ENCODE measurements at places on chromosomes 5 and 9.
A peak's percentile ranks its signal among the peaks of the same experiment; 100 is the strongest.

DNA sequence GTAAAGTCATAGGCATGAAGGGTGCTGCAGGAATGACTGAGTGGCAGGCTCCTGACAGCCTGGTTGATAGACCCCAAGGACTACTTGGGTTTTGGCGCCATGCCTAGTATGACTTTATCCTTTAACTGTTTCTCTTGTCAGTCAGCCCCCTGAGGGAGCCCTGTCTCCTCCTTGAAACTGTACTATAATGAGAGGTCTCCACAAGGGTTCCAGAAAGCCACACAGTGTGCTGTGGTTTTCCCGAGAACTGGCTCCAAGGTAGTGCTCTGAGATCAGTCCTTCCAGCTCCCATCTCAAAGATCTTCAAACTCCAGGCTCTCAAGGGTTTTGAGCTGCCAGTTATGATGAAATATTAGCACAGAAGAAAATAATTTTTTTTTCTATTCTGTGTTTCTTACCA, 26.7 kb upstream of the TNC start:
- DNase-seq = no peak

DNA sequence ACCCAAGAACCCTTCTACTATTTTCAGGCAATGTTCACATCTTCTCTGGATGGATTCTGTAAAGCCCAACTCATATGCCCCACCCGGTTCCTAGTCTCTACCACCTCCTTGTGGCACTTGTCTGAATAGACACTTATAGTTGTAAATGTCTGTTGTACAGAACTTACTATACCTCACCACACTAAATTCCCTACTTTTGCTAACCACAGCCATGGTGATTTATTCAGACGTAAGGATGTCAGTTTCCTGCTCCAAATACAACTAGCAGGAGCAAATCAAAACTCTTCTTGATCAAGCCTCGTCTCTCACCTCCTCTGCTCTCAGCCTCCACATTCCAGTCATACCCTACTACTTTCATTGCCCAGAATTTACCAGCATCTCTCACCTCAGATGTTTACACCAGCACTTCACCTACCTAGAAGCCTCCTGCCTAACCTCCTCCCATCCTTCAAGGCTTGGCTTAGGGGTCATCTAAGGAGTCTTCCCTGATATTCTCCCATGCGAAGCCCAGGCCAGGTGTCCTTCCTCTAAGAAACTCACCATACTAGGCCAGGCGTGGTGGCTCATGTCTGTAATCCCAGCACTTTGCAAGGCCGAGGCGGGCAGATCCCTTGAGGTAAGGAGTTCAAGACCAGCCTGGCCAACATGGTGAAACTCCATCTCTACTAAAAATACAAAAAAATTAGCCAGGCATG, 75.5 kb downstream of the MAPKAP1 start:
- peak; percentile 39 for DNase-seq

- peak; percentile 60 for DNase-seq
These were observed 654.3 kb downstream of the CCDC171 start for GRCh38 chr9:16207161-16207560.

- no peak for DNase-seq
These were observed 375.7 kb upstream of the ZNF462 start for GRCh38 chr9:106487266-106487665.

GRCh38 chr5:57041570-57041969, 89.6 kb upstream of the MIER3 start:
- no peak for DNase-seq

DNA sequence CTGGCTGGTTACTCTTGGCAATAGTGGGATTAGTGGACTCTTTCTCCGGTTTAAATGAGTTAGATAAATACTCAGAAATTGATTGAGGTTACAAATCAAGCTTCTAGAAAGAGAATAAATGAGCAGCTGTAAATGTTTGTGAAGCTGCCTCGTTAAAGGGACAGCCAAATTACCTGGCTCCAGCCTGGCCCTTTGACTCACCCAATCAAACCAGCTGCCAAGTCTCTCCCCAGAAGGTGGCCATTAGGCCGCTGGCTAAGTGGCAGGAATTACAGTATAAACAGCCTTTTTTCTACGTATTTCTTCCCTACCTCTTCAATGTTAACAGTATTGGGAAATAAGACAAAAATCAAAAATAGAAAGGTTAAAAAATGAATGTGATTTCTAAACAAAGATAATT, 46.0 kb upstream of the SRFBP1 start:
- no peak for DNase-seq

DNA sequence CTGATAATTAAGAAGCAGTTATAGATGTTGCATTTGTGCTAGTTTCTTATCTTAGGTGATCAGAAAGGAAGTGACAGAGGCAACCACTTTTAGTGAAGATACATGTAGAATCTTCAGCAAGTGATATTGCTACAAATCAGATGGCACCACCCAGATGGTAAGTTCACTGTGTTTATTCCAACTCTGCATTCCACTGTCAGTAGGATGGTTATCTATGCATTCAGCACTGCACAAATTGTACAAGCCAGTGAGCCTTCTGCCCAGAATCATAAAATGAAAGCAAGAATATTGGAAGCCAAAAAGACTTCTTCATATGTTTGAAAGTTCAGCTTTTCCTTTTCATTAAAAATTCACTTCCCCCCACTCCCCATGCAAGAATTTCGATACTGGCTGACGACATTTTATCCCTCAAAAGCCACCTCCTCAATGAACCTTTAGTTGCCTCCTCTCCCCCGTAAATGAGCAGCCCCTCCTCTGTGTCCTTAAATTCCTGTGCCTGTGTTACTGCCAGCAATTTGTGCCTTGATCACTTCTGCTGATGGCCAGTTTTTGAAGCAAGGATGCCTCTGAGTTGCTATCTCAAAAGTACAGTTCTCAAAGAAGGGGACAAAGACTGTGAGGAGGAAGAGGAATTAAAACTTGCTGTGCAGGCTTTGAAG, 91.6 kb downstream of the ZSWIM6 start:
- no peak for DNase-seq

DNA sequence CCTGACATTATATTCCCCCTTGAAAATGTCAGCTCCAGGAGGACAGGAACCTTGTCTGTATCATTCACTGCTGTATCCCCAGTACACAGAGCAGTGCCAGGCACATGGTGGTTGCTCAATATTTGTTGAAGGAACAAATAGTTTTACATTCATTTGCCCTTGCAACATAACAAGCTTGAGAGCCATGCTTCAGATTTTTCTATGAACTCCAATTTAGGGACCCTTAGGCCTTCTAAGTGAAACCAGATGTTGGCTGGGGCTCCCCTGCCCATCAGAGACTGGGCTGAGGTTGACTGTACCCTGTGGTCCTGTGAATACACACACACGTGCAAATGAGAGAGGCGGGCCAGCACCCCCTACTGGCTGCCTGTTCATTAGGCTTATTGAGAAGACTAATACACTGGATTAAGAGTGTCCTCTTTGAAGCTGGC, 214.9 kb upstream of the WWC1 start:
- peak; percentile 68 for DNase-seq

DNA sequence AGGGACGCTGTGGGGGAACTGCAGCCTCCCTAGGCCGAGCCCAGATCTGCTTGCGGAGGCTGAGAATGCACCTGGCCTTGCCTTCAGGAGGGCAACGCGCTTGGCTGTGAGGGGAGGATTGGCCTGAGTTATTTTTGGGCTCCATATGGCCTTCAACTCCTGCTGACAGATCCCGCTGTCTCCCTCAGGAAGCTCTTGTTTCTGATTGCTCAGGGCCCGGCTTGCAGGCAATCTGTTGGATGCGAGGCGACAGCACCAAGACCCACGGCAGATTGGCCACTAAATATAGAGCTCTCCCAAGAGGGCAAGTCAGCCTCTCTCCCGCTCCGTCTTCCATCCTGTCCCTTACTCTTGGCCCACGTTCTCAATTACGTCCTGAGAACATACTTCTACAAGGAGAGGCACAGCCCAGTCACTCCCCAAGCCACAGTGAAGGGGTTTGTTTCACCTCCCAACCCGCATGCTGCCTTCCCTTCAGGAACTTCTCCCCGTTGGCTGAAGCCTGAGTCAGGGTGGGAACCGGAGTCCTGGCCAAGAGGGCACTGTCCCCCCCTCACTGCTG, 53.6 kb downstream of the RASGEF1C start:
- DNase-seq = no peak

DNA sequence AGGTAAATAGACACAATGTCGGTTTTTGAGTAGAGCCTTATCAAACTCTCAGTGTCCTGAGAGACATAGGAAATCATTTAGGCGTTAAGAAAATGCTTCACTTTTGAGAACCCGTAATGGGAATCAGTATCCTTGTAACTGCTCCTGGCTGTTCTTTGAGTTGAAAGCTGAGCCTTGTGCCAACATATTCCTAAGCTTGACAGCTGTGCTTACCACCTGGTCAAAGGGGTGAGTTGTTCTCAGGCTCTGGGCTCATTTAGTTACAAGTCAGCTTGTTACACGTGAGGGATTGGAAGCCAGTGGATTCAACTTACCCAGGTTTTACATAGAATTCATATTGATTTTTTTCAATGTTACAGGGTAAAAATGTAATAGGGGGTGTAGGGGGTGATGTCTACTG, 145.9 kb downstream of the GABRB2 start:
- DNase-seq = no peak

GRCh38 chr9:108546215-108546614, 309.6 kb downstream of the ACTL7B start:
- DNase-seq = no peak

GRCh38 chr5:109409844-109410388, at the start of gene PJA2:
PJA2 (minus strand) TSS chr5:109409974; CDS start chr5:109383433, 26,541 bp downstream.
- DNase-seq = peak; percentile 100

GRCh38 chr9:109857336-109857735, 77.3 kb downstream of the PALM2AKAP2 start:
- DNase-seq = no peak

DNA sequence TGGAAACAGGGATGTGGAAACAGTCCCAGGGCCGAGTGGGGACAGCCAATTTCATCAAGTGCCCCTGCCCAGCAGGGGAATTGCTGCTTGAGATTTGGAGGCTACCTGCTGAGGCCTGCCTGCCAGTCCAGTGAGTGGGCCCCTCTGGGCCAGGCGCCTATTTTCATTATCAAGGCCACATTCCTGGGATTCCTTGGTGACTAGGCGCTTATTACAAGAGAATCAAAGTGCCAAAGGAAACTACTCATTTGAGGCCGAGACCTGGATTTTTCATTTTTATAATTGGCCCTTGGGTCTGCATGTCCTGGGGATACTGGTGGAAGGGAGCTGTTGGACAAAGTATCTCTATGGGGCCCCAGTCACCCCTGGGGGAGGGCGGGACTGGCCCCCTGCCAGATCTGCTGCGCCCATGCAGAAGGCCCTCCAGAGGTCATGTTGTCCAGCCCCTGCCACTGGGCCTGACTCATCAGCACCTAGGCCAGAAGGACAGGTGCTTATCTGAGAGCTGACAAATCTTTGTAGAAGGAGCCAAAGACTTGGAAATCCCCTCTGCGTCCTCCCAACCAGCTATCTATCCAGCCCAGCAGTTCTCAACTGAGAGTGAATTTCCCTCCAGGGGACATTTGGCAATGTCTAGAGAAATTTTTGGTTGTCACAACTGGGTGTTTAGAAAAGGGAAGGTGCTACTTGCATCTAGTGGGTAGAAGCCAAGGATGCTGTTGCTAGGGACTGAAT, 45.6 kb downstream of the FOXI1 start:
- peak; percentile 84 for DNase-seq

GRCh38 chr9:112945620-112946208, 55.0 kb upstream of the SLC46A2 start:
- peak; percentile 64 for DNase-seq

GRCh38 chr9:13556656-13557055, 277.2 kb upstream of the MPDZ start:
- no peak for DNase-seq

GRCh38 chr5:8436924-8437323, 568.0 kb downstream of the MTRR start:
- no peak for DNase-seq

DNA sequence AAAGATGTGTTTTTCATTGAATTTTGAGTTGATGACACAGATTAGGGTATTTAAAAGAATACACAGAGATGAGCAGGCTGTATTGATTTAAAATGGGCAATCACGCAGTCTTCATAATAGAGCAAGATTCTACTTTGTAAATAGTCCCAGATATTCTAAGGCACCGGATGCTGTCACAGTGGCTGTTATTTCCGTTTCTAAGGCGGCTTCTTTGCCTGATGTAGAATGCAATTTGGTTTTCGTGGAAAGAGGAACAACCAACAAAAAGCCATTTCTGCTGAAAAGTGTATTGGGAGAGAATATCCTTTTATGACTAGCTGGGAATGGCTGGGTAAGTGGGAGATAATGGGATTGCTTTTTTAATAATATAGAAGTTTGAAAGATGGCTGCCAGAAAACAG, 17.5 kb downstream of the PRKACG start:
- DNase-seq = no peak

- no peak for DNase-seq
These were observed 24.6 kb downstream of the UBAP1 start for GRCh38 chr9:34203275-34203991.

- DNase-seq = no peak
These were observed 18.3 kb downstream of the FAT2 start for GRCh38 chr5:151572657-151573368.

DNA sequence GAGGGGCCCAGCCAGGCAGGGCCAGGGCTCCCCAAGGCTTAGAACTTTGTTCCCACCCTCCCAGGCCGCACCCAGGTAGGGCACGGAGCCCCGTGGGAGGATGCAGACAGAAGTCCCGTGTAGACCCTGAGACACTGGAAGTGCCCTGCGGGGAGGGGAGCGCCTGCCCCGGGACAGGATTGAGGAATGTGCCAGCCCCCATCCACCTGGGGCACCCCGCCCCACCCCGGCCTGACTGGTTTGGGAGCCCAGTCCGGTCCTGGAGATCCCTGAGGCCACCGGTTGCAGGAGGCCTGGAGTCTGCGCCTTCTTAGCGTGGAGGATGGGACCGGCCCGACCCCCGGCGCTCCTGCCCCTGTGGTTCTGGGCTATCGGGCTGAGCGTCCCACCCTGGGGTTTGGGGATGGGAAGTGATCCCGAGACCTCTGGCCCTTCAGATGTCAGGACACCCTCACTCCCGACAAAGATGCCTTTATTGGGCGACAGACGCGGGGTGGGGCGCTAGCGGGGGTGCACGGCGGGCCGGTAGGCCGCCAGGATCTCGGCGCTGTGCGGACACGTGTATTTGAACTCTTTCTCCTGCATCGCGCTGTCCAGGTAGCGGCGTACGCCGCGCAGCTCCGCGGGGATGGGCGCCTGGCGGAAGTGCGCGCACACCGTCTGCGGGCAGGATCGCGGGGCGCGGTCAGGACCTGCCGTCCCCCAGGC, 2.0 kb downstream of the CLIC3 start:
- DNase-seq = peak; percentile 32

GRCh38 chr5:173451651-173452050, 123.4 kb upstream of the STC2 start:
- DNase-seq = no peak

- peak; percentile 47 for DNase-seq
These were observed 47.9 kb downstream of the RAI14 start for GRCh38 chr5:34703767-34704713.
